Naive thymus-derived CD8-positive, alpha-beta T cell (primary cell): ENCODE measurements at places on chromosomes 11 and 22.

GRCh38 chr11:72798361-72798760, 4.5 kb upstream of the STARD10 start:
- DNase-seq = no peak

GRCh38 chr22:47495110-47495509, 732.7 kb downstream of the TBC1D22A start:
- no peak for DNase-seq

GRCh38 chr11:119085437-119085847, 761 bp downstream of the HMBS start:
- DNase-seq = no peak

- peak; percentile 74 for DNase-seq
Measured at GRCh38 chr11:44861849-44862557, 88.7 kb downstream of the TP53I11 start.

DNA sequence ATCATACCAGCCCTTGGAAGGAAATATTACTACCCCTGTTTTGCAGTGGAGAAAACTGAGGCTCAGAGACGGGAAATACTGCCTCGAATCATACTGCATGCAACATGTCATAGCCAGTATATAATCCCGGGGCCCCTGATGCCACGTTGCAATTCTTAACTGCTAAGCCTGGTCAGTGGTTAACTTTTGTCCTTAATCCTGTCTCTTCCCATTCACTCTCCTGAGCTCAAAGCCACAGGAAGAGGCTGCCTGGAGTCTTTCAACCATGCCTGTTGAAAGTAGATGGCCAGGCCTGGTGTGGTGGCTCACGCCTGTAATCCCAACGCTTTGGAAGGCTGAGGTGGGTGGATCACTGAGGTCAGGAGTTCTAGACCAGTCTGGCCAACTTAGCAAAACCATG, 166.6 kb downstream of the MIAT start:
- no peak for DNase-seq

GRCh38 chr22:50174382-50175190, 4.1 kb downstream of the PANX2 start:
- DNase-seq = no peak

DNA sequence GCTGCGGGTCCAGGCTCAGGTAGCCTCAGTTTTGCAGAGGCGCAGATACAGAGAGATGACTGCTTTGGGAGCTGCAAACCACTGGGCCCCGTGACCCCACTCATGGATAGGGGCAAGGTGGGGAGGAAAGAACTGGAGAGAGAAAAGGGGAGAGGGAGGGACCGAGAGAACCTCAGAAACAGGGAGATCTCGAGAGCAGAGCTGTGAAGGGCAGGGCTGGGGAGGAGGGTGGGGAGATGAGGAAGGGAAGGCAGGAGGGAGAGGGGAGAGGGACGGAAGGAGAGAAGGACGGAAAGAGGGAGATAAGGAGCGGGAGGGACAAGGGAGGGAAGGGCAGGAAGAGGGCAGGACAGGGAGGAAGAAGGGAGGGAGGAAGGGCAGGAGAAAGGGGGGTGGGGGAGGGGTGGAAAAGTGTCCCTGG, 46.3 kb downstream of the IGLL1 start:
- DNase-seq = no peak

DNA sequence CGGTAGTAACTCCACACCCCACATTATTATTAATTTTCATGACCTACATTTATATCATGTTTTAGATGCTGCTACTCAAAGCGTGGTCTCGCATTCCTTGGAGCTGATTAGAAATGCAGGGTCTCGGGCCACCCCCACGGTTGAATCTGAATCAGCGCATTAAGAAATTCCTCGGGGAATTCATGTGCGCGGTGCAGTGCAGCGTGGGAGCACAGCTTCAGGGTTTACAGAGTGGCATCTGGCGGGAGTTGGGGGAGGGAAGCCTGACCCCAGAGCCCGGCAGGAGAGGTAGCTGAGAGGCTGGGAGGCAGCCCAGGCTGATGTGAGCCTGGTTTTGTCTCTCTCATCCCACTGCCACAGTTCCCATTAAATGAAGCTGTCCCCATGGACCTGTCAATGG, 48.1 kb upstream of the DAGLA start:
- DNase-seq = no peak

DNA sequence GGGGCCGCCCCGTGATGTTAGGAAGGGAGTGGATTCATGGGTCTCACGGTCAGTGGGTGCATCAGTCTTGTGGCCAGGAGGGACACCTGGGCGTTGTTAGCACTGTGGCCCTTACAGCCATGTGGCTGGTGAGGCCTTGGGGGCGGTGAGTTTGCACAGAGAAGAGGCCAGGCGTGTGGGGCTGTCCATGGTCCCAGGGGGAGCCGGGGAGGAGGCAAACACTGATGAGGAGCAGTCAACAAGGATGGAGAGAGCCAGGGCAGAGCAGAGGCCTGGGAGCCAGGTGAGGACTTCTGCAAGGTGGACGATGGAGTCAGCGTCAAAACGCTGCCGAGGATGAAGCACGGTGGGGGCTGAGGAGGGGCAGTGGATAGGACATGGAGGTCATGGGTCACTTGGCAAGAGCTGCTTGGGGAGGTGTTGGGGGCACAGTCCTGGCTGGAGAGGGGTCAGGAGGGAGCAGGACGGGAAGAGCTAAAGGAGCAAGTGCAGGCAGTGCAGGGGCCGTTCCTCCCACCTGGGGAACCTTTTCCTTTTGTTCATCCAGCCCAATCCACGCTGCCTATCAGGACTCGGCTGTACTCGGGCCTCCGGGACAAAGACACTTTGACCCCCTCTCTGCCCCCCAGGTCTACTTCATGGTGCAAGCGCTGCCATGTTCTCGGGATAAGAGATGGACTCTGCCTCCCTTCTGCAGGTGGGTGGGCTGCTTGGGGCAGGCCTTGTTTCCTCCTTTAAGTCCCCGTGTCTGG, 801.1 kb downstream of the TBC1D22A start:
- no peak for DNase-seq

- DNase-seq = no peak
Measured at GRCh38 chr11:110972640-110973039, 260.4 kb upstream of the ARHGAP20 start.

DNA sequence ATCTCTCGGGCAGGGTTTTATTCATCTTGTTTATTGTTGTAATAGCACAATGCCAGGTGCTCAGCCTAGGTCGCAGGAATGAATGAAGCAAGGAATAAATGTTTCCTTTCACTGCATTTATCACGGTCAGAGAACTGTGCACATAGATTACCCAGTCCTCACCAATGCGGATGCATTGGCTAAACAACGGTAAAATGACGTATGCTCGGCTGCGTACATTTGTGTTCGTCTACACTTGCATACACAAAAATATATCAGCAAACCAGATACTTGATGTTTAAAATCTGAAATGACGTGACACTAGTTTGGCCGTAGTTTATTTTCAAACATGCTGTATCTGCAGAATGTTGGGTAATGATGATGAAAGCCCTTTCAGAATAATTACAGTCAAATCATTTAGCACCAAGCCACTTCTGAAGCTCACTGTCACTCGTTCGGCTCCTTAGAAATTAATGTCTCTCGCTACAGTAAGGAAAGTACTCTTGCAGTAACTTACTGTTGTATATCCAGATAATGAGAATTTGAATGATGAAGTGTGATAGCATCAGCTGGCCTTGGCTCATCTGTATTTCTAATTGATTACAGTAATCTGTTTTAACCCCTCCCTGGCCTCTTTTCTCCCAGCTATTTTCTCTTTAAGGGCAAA, 268.9 kb downstream of the LRRC4C start:
- no peak for DNase-seq

DNA sequence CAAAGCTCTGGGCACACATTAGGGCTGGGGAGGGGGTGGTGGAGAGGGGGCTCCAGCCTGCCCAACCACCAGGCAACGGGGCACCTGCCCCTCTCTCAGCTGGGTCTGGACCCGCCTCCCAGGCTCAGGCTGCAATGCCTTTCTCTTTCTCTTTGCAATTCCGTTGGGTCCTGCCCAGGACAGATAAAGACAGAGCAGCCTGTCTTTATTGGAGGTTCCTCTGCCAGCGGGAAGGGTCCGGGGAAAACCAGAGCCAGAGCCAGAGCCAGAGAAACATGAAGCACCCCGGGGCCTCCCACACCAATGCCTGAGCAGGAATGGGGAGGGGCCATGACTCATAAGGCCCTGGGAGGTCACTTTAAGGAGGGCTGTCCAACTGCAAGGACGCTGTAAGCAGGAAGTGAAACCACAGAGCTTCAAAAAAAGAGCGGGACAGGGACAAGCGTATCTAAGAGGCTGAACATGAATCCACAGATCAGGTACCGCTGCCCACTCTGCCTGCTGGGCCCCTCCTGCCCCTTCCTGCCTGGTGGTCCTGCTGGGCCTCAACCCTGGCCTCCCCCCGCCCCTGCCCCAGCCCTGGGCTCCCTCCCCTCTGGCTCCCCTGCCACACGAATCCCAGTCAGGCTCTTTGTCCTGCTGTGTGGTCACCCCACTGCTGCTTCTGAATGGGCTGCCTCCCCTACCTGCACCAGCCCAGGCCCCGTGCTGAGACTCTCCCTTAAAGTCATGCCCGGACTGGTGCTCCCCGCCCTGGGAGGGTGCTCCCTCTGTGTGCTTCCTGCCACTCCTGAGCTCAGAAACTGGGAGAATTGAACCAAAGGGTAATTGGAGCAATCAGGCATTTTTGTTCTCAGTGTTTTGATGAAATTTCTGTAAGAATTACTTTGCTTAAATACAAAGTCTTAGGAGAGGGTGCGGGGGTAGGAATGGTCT, at the start of gene APOBEC3B:
APOBEC3B (plus strand) TSS at position 356 of the 936 bp plus-strand sequence; CDS start at position 463, 107 bp downstream.
- no peak for DNase-seq

GRCh38 chr11:92364177-92364576, 139.6 kb downstream of the FAT3 start:
- no peak for DNase-seq

DNA sequence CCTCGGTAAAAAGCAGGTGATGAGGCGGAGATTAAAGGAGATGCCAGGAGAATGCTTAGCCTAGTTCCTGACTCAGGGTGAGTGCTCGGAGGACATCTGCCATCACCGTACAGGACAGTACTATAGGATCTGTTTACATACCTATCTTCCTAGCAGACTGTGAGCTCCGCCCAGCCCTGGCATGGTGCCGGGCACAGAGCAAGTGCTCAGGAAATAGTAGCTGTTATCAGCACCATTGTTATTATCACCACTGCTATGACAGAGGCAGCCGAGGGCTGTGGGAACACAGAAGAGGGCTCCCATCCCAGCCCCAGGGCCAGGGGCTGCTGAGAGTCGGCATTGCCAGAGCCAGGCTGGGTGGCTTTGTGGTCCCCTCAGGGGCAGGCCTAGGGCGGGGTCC, 642 bp upstream of the SEPTIN3 start:
- no peak for DNase-seq

DNA sequence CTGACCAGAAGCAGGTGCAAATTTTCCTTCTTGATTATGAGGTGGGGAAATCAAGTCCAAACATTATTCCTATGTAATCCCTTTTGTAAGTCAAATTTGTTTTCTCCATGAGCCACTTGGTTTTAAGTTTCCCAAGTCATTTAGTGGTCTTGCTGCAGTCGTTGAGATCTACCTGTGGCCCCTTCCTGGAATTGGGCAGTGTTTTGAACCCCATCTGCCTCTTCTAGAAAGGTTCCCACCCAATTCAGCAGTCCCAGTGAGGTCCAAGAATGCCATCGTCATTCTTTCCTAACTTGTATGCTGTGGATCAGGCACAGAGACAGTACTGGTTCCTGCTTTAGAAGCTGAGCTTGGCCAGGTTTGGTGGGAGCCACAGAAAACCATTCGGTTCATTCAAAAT, 77.8 kb upstream of the GNAZ start:
- DNase-seq = no peak

DNA sequence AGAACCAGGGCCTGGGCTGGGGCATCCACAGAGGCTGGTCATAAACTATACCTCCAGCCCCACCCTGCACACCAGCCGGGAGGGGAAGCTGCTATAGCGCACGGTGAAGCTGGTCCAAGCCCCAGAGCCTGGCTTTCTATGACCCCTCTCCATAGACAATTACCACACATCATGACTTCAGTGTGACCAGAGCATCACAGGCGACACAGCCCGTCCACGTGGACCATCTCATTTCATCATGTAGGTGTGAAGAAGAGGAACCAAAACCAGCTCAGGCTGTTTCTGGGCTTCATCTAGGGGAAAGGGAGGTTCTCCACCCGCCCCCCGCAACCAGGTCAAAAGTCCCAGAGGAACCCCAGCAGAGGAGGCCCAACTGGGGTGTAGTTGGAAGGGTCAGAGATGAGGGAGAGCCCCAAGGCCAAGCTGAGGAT, 3.0 kb downstream of the CXCR5 start:
- DNase-seq = no peak

DNA sequence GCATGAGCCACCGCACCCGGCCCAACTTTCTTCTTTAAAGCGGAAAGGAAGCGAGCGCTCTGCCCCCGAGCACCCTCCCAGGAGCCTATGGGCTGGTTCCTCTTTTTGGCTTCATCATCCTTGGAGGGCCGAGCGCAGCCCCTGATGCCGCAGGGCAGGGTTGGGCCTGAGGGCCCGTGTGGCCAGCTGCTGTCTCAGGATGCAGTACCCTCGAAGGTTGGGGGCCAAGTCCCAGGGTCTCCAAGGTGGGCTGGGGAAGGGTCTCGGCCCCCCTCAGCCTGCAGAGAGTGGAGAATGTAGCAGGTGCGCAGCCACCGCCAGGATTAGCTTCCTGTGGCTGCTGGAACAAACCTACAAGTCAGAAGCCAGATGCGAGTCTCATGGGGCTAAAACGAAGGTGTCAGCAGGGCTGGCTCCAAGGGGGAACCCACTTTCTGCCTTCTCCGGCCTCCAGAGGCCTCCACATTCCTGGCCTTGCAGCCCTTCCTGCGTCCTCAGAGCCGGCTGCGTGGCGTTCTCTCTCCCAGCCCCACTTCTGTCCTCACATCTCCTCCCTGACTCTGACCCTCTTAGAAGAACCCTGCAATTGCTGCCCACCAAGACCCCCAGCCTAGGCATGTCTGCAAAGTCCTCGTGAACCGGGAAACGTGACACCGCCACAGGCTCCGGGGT, 2.9 kb downstream of the PANX2 start:
- DNase-seq = no peak

DNA sequence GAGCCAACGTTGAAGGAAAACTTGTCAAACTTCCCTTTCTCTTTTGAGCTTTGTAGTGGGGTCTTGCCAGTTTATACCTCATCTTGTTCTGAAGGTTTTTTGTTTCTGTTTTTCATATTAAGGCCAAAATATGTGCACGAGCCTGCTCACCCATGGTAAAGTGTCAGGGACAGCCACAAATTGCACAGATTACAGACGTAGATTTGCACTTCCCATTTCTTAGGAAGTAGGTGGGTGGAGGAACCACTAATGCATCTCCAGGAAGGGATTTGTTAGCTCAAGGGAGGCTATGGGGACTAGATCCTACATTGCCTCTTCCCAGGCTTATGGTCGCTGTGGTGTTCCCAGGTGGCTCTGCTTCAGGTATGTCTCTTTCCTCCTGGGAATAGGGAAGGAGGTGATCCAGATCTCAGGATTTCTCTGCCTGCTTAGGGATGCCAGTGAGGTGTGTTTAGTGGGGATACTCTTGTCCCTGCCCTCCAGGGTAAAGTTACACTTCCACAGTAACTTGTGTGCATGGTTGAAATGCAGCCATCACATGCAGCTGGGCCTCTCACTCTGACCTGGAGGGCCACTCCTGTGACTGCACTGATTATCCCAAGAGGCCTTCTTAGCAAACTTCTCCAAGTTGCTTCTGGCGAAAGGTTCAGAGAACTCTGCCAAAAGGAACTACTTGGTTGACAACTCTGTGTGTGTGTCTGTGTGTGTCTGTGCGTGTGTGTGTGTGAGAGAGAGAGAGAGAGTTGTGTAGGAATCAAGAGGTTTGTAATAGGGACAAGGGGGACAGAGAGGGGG, 9.8 kb downstream of the PPFIBP2 start:
- DNase-seq = no peak

- no peak for DNase-seq
Measured at GRCh38 chr11:64905516-64906313, 11.3 kb downstream of the ATG2A start.
